ENCODE measurements at places on chromosomes 3 and 15.

DNA sequence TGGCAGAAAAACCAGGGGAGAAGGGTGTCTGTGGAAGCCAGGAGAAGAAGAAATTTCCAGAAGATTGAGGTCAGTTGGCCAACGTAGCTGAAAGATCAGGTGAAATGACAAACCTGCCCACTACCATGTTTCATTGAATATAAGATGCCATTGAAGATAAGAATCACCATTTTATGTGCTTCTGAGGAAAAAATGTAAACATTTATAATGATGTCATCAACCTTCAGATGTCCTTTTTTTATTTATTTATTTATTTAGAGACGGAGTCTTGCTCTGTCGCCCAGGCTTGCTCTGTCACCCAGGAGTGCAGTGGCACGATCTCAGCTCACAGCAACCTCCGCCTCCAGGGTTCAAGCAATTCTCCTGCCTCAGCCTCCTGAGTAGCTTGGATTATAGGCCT is 4.9 kb upstream of the PODXL2 start:
- DNase-seq = no peak

- no peak for DNase-seq
These were observed 13.8 kb downstream of the HDAC11 start for GRCh38 chr3:13493867-13494441.

- no peak for DNase-seq
These were observed 23.9 kb upstream of the TRA2B start for GRCh38 chr3:185961675-185962232.

GRCh38 chr3:147410526-147411237 is 1.5 kb downstream of the ZIC1 start:
- DNase-seq = no peak

GRCh38 chr3:113660896-113661295 is 35.5 kb downstream of the USF3 start:
- DNase-seq = no peak

- no peak for DNase-seq
These were observed 14.8 kb downstream of the ZIC1 start for GRCh38 chr3:147423798-147424580.

DNA sequence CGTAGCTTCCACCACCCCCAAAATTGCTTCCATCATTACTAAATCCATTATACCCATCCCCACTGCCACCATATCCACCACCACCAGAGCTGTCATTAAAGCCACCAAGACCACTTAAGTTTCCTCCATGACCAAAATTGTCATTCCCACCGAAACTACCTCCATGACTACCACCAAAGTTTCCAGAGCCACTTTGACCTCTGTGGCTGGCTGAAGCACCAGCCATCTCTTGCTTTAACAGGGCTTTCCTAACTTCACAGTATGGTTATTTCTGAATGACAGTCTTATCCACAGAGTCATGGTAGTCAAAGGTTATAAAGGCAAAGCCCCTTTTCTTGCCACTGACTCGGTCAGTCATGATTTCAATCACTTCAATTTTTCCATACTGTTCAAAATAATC is 24.3 kb upstream of the DENND4A start:
- DNase-seq = no peak
